Choroid plexus epithelial cell (primary cell): ENCODE measurements at places on chromosomes 11 and 22.

- no peak for DNase-seq
Observed at GRCh38 chr22:36413022-36413775, 25.4 kb upstream of the MYH9 start.

GRCh38 chr11:8985462-8985861 lies 18.3 kb downstream of the NRIP3 start:
- no peak for DNase-seq

- no peak for DNase-seq
Observed at GRCh38 chr11:1064167-1064566, 10.5 kb upstream of the MUC2 start.

DNA sequence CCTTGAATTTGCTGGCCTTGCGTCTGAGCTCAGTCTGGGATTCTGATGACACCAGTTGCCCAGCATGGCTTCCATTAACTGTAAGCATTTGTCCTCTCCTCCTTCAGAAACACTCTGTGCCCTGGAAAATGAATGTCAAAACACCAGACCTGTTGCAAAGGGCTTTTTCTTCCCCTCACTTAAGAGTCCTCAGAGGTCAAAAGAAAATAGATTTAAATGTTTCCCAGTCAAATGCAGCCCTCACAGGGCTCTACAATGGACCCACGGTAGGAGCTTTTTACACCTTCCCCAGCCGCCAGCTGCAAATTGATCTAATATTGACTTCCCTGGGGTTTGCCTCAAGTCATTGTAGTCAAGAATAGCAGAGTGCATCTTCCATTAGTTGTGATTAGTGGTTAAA lies 332.2 kb downstream of the INSC start:
- DNase-seq: no peak

GRCh38 chr11:57424137-57424791 lies 2.7 kb downstream of the SLC43A3 start:
- DNase-seq: no peak

- DNase-seq: no peak
Observed at GRCh38 chr11:91986218-91986617, 238.4 kb upstream of the FAT3 start.

DNA sequence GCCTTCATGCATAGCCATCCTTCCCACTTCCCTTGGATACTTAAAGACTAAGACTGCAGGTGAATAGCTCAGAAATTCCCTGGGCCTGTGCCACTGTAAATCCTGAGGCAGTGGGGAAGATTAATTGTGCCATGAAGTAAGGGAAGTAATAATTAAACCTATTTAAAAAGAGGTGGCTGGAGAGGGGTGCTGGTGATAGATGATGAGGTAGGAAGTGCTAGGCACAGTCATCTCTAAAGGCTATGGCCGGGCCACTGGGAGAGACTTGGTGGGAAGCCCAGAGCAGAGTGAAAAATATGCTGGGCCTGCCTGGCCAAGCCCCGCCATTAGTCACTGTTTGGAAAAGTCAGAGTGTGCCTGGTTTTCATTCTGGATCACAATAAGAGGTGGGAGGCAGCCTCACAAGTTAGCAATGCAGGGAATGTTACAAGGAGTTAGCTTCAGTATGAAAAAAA lies 197.2 kb upstream of the PITPNB start:
- peak; percentile 71 for DNase-seq

GRCh38 chr22:37681556-37682049 lies 4.5 kb upstream of the NOL12 start:
- peak; percentile 88 for DNase-seq

GRCh38 chr22:27110665-27111451 lies 453.5 kb downstream of the MIAT start:
- DNase-seq: peak; percentile 74

- DNase-seq: no peak
Observed at GRCh38 chr22:40571887-40572286, 64.6 kb downstream of the MRTFA start.

- peak; percentile 59 for DNase-seq
Observed at GRCh38 chr11:129637473-129637872, 178.2 kb upstream of the TMEM45B start.

- DNase-seq: no peak
Observed at GRCh38 chr11:102421261-102421660, 31.3 kb downstream of the TMEM123 start.

- peak; percentile 75 for DNase-seq
Observed at GRCh38 chr11:130979386-130979972, 63.2 kb upstream of the SNX19 start.

- no peak for DNase-seq
Observed at GRCh38 chr11:27926486-27926885, 181.5 kb downstream of the KIF18A start.

GRCh38 chr22:45870011-45870410 lies 107.0 kb downstream of the WNT7B start:
- DNase-seq: no peak

DNA sequence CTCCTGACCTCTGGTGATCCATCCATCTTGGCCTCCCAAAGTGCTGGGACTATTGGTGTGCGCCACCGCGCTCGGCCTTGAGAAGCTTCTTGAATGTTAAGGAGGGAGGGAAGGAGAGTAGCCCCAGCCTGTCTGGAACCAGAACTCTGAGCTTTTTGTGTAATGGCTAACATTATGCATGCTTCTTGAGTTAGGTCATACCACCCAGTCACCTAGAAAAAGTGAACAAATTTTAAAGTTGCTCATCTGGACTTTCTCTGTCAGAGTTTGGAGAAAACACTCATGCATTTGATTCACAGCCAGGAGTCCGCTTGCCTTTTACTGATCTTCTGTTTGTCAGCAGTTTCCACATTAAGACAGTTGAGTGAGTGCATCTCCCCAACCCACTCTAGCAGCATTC lies 82.1 kb downstream of the PPP6R3 start:
- DNase-seq: peak; percentile 92

GRCh38 chr22:37218399-37218770 lies 6.1 kb upstream of the SSTR3 start:
- no peak for DNase-seq

GRCh38 chr11:73399159-73399590 lies 23.0 kb downstream of the RELT start:
- DNase-seq: no peak

DNA sequence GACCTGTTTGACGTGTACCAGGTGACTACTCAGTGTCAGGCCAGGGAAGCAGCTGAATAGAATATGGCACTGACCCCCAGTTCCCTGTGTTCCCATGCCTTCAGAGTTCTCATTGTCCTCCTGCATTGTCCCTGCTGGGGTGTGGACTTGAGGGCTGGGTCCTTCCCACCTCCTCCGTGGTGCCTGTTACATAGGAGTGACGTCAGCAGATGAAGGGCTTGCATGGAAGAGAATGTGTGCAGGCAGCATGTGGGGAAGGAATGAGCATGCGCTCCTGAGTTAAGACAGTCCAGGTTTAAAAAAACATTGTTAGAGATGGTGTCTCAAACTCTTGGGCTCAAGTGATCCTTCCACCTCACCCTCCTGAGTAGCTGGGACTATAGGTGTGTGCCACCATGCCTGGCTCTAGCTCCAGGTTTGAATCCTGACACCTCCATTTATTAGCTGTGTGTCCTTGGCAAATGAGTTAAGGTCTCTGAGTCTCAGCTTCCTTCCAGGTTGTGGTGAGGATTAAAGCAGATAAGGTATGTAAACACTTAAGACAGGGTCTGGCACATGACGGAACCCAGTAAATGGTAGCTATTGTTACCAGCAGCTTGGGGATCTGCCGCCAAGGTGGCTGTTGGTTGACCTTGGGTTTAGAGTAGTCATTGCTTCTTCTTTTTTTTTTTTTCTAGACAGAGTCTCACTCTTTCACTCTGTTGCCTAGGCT lies 7.5 kb upstream of the SOX10 start:
- no peak for DNase-seq

GRCh38 chr11:30360741-30361140 lies 37.8 kb downstream of the ARL14EP start:
- no peak for DNase-seq

DNA sequence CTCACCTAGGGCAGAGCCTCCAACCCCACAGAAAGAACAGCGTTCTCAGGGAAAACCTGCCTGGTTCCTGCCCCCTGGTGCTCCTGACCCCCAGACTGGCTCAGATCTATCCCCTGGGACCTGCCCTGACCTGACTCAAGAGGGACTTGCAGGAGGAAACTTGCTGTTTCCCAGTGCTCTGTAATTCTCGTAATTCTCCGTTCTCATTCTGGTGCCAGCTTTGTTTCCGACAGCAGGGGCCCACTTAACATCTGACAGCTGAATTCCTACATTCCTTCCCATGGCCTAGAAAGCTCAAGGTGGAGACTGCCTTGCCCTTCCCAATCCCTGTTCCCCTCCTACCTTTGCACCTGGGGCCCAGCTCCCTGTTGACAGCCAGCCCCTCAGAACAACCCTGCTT lies 12.5 kb upstream of the CSF2RB start:
- no peak for DNase-seq

DNA sequence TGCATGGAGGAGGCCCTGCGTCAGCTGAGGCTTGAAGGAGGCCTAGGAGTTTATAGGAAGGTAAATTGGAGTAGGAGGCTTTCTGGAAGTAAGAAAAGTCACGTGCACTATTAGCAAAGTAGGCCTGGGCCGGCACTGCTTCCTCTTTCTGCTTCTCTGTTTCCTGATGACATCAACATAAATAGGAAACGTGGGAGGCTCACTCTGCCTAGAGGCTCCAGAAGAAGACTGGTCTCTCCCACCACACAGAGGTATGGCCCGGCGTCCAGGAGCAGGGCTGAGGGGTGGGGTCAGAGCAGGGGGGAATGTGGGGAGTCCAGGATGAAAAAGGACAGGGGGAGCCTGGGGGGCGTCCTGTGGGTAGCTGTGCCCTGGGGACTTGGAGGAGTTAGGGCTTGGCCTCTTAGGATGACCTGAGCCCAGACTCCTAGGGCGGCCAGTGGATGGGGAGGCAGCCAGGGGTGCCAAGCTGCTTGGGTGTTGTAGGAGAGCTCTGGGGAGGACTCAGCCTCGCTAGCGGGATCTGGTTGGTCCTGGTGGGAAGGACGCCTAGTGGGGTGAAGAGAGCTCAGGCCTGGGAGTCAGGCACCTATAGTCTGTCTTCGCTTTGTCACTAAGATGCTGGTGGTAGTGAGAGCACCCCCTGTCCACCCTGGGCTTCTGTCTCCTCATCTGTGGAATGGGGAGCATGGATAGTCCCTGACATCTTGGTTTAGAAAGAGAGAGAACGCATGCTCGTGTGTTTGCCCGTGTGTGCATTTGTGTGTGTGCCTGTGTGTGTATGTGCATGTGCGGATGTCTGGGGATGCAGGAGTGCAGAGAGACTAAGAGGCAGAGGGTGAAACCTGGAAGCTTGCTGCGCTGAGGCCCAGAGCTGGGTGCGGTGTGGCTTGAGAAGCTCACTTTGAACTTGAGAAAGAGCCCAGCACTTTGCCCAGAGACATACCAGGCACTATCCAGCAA lies at the start of gene CSF2RB:
CSF2RB (plus strand) TSS at position 202 of the 963 bp plus-strand sequence. CDS start 8,580 bp downstream, outside the sequence.
- DNase-seq: no peak

DNA sequence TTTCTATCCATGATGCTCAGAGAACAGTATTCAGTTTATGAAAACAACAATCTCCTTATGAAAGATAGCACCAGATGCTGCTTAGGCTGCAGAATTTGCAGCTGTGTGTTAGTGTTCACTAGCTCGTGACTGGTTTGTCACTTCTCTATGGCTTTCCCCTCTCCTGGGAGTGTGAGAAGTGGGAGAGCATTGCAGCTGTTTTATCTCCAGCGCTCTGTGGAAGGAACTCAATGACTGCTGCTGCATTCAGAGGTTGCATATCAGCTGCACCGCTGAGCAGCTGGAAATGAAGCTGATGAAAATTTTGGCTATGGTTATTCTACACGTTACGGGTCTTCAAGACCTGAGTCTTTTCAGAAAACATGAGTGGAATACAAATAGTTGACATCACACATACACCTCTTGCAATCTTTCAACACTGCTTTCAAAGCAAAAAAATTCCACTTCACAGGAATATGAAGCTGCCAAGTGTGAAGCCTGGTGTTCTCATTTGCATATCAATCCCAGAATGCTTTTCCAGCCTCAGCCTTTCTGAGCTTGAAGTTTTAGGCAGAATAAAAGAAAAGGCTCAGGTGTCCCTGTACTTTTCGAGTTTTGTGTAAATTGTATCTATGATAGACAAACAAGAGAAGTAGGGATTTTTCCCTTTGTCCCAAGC lies 149.3 kb upstream of the DDI1 start:
- DNase-seq: no peak

DNA sequence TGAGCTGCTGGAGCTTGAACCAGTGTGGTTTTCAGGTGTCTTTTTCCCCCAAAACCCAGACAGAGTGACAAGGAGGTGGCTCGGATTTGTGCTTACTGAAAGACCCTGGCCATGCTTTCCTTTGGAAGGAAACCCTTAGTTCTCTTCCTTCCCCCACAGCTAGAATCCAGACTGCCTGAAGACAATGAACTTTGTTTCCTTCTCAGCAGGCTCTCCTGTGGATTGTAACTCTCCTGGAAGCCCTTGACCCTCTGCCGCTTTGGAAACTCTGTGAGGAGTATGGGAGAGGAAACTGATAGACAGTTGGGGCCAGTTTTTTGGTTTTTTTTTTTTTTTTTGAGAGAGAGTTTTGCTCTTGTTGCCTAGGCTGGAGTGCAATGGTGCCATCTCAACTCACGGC lies 62.1 kb upstream of the SESN3 start:
- no peak for DNase-seq

DNA sequence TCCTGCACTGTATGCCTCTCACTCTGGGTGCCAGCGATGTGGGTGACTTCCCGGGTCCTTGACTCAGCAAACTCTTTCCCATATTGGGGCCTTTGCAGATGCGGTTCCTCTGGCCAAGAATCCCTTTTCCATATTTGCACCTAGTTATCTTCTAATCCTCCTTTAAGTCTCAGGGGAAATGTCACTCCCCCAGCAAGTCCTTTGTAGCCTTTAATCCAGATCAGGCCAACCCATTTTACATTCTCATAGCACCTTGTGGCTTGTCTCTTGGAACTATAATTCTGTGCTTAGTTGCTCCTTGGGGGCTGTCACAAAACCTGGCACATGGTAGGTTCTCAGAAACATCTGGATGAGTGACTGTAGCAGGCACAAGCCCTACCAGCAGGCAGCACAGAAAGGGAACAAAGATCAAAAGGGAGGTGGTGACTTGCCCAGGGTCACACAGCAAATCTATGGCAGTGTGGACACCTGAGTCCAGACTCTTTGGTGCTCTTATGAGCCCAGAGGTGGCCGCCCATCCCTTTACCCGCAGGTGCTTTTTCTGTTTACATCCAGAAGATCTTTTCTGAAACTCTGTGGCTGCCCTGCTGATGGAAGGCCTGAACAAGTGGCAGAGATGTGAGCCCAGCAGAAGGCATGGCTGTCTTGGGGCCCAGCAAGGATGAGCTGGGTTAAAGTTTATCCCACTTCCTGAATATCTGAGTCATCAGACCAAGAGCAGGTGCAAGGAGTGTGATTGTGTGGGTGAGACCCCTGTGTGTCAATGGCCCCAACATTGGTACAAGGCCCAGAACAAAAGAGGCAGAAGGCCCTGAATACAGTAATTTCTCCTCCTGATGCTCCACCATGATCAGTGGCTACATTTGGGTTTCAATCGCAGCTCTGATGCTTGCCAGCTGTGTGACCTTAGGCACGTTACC lies 78.6 kb upstream of the GRK3 start:
- no peak for DNase-seq

GRCh38 chr11:67632175-67632981 lies 2.6 kb upstream of the NUDT8 start:
- no peak for DNase-seq

- no peak for DNase-seq
Observed at GRCh38 chr11:75495749-75496304, 29.9 kb downstream of the GDPD5 start.

- peak; percentile 27 for DNase-seq
Observed at GRCh38 chr22:41799486-41800347, 762 bp upstream of the CCDC134 start.
